ENCODE measurements at places on chromosomes 3 and 15. TPM values are rescaled to one million over a fixed set of nuclear protein-coding genes. Genes with fewer than 3 reads are reported as not detected.

The CLDN11 gene
- 4.2 TPM for total RNA-seq

The SERPINI2 gene
- total RNA-seq: 2.8 TPM

The SLC2A2 gene
- 2.5 TPM for total RNA-seq

The IL16 gene
- 8.1 TPM for total RNA-seq

The CP gene
- total RNA-seq: 37.8 TPM

The CHRNA7 gene
- total RNA-seq: 10.7 TPM

The ZNF80 gene
- total RNA-seq: not detected

The ZNF774 gene
- total RNA-seq: 11.7 TPM

The HIGD2B gene
- total RNA-seq: not detected

The CYP8B1 gene
- not detected for total RNA-seq
